Spinal cord (tissue), 10 donors: ENCODE measurements at places on chromosomes 6 and 20. TPM values are rescaled to one million over a fixed set of nuclear protein-coding genes. Genes with fewer than 3 reads are reported as not detected.

C6orf141 gene
- 1.4 TPM for total RNA-seq

DNA sequence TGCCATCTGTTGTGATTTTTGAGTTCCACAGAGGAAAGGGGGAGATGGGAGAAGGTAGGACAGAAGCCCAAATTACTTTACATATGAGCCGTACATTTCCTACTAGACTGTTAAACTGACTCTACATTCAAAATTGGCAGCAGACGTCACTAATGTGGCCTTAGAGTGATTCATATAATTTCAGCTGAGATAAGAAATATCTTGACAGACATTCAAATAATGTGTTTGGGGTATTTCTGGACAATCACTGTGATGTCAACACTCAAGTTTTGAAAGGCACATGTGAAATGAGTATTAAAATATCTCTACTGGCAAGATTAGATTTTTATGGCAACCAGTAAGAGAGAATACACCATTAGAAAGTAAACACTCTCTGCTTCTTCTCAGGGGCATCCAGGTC lies 104.0 kb downstream of the MTFR2 start:
- H3K4me3 ChIP-seq, result no peak overlapping the region
- H3K4me1 ChIP-seq, result no peaks in the 10 kb centered on the region
- no peak overlapping the region for H3K27ac ChIP-seq

DNA sequence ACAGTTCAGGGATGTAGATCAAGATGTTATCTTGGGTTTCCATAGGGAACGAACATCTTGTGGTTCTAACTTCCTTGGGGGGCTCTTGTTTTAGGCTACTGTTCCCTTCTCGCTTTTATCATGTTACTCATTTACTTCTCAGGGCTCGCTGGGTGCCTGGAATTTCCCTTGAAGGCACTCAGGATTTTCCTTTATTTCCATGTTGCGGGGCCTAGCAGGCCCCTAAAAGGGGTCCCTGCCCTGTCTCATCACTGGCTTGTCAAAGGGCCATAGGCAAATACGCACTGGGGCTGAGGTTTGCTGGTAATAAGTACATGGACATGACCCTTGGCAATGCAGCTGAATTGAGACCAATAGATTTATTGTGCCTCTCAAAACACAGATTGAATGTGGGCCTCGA lies 262.3 kb downstream of the CDH4 start:
- no peak overlapping the region for H3K4me3 ChIP-seq
- peaks cover 30% of the 10 kb centered on the region for H3K4me1 ChIP-seq
- no peak for DNase-seq
- no peak overlapping the region for H3K27ac ChIP-seq
- H3K36me3 ChIP-seq, result peaks cover 2% of the 10 kb centered on the region

C6orf58 gene
- total RNA-seq, result 0.17 TPM

PGC gene
- not detected for total RNA-seq

MOCS1 gene
- total RNA-seq, result 11.6 TPM

- H3K4me1 ChIP-seq, result no peaks in the 10 kb centered on the region
- H3K36me3 ChIP-seq, result peaks cover 16% of the 10 kb centered on the region
- H3K4me3 ChIP-seq, result no peak overlapping the region
- no peaks in the 10 kb centered on the region for H3K27me3 ChIP-seq
These were observed 6.0 kb downstream of the APMAP start for GRCh38 chr20:24986436-24987015.

OXT gene
- 0.33 TPM for total RNA-seq

ASIP gene
- total RNA-seq, result 3.5 TPM

GRCh38 chr6:6695625-6696276 lies 107.2 kb downstream of the LY86 start:
- DNase-seq, result no peak
- H3K4me3 ChIP-seq, result no peak overlapping the region
- H3K27me3 ChIP-seq, result peaks cover 4% of the 10 kb centered on the region
